NCI-H1417 treated with DMSO at 0.1 percent for 48 hours (cell line): ENCODE measurements at places on chromosomes 2 and 18.

GRCh38 chr2:225317186-225317585 is 82.3 kb upstream of the NYAP2 start:
- no peak for DNase-seq

DNA sequence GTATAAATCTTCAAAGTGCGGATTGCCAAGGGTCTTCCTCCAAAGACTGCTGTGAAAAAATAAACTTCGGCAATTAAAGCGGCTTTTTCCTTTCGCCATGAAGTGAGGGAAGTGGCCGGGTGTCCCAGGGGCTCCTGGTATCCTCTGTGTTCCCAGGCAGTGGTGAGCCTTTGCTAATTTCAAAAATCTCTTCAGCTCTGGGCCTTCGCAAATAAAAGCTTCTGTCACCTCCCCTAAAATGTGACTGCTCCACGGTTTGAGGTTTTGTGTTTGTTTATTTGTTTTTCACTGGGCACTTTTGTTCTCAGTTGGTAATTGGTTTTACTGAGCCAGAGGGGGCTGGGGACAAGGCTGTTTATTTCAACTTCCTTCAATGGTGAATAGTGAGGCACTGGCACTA is 270.1 kb upstream of the POU3F3 start:
- DNase-seq, result no peak

- no peak for DNase-seq
These were observed 50.5 kb upstream of the DLX2 start for GRCh38 chr2:172153156-172153555.

DNA sequence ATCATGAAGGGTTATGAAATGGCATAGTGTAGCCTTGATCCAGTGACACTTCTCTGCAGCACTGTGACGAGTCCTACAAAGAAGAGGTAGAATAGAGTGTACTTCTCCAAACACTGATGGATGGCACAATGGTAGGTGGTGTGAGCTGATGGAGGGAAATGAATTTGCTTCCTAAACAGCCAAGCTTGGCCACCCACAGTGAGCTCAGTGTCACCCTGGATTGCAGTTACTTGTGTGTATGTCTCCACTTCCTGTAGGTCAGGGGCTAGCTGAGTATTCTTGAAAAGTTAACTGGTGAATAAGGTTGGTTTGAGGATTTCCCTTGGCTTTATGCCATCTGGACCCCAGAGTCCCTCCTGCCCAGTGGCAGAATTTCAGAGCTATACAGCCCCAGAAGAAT is 75.9 kb downstream of the VSNL1 start:
- DNase-seq, result no peak

DNA sequence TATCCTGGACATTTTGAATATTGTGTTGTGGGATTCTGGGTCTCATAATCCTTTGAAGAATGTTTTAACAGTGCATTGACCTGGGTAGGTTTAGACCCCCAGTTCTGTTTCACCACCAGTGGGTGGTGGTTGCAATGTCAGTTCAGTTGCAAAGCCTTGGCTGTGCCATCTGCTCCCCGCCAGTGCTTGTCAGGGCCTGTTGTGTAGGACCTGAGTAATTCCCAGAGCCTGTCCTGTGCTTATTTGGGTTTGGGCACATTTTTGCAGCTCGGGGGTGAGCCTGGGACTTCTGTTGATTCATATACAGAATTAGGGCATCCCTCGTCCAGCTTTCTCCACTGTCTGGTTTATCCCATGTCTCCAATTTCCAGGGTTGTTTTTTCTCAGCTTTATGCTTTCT is 24.8 kb downstream of the ATP9B start:
- no peak for DNase-seq

DNA sequence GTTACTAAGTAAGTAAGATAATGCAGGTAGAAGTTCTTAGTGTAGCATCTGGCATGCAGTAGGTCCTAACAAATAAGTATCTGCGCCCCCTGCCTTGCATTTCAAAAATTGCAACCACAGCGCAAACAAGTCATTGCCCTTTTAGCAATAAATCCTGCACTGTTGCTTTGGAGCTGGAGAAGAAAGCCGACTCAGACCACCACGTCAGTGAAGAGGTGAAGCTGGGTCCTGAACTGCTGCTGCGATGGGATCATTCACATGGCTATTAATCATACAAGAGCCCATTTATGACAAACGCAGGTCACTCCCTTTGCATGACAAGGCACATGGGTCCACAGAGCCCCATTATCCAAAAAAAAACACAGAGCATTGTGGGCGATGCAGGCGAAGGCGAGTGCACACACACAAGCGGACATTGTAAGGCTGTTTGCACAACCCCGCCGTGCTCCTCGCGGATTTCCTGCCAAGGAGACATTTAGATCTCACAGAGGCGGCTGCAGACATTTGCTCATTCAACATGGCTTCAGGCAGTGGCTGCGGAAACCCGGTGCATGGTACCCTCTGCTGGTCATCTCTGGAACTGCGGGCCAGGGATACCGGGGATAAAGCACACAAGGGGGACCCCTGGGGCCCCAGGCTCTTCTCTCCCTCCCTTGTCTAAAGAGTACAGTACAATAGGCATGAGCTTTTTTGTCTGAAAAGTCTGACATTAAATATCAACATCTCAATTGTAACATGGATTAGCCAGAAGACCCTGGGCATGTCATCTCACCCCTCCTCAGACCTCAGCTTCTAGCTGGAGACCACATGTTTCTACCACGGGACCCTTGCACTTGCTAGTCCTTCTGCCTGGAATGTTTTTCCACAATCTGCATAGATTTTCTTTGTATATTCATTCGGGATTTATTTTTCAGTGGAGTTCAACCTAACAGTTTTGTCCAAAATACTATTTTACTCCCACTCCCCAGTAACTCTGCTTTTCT is 56.7 kb downstream of the CYRIA start:
- DNase-seq, result peak; percentile 3

DNA sequence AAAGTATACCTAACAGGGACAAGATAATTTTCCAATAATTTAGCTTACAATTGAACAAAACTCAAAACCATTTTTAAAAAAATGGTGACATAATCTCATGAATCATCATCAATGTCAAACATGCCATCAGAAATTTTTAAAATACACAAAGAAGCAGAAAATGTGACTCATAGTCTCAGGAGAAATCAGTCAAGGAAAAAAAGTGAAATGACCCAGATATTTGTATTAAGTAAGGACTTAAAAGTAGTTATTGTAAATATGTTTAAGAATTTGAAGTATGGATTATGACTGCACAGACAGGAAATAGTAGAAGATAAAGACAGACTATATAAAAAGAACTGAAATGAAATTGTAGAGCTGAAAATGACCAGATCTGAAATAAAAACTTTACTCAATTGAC is 473.9 kb upstream of the SYT4 start:
- DNase-seq, result no peak

DNA sequence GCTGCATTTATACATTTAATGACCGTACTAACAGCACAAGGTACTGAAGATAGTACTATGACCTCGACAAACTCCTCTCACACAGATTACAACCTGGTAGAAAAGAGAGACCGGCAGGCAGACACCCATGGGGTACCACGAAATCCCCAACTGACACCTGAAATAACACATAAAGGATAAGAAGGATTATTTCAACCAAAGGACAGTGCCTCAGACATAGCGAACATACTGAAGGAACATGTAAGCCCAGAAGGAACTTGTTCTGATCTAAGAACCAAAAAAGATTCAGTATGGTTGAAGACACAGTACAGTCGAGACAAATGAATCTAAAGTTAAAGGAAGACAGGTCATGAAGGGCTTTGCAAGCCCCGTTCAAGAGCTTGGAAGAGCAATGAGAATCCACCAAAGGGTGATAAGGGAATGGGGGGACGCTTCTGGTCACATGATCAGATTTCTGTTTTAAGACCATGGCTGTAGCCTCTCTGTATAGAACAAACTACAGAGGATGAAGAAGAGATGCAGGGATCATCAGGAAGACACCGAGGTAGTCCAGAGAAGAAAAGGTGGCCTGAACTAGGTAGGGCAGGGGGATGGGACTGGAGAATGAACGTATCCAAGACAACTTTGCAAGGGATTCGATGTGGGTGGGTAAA is 902 bp downstream of the MCFD2 start:
- no peak for DNase-seq

DNA sequence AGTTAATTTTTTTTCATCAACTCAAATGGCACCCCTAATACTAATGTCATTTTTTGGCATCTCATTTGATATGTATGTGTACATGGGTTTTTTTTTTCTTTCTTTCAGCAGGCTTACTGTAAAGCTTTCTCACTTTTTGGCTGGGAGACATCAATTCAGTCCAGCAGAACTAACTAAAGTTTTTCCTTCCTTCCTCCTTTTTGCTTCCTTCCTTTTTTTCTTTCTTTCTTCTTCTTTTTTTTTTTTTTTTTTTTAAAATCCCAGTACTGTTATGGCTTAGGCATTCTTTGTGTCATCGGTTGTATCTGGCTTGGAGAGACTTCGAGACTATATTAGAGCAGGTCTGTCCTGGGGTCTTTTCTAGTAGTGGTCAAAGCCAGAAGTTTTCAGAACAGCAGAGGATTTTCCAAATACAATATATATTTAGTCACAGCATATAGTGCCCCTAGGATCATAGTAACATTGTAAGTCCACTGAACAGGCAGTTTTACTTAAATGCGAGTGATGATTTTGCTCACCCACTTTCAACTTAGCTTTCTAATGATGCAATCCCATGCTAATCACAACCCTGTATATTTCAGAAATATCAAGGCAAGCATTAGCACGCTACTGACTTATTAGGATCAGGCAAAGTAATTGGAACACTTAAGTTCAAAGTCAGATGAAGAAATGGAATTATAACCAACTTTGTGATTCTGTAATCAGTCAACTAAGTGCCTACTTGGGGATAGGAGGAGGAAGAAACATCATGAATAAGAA is 4.0 kb downstream of the KLHL29 start:
- DNase-seq, result no peak

- DNase-seq, result no peak
These were observed 147.0 kb downstream of the ANTXR1 start for GRCh38 chr2:69159986-69160385.

DNA sequence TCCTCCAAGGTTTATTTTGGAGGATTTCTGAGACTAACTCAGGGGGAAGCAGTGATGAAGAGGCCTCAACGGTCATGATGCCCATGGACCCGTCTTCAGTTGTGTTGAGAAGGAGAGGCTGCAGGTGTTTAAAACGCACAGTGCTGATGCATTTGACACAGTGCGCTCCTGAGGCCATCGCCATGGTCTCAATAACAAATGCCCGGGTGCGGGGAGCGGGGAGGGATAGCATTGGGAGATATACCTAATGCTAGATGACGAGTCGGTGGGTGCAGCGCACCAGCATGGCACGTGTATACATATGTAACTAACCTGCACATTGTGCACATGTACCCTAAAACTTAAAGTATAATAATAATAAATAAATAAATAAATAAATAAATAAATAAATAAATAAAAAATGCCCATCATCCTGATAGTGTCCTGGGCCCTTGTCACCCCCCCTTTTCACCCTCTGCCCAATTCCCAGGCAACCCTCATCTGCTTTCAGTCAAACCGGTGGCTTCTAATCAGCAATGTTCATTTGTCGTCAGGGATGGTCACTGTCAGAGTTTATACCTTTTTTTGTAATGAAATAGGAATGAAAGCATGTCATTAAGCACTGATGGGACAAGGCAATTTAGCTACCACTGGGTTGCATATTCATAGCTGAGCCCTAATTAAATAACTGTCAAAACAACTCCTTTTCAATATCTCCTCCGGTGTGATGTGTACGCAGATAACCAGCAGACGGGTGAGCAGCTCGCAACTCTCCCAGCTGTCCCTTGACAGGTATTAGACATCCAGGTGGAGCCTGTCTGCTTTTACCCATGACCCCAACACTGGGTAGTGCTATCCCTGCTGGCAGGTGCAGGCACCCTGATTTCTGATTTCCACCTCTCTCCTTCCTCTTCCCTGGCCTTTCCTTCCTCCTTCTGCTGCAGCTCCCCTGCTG is 95.9 kb downstream of the KCNF1 start:
- DNase-seq, result no peak

DNA sequence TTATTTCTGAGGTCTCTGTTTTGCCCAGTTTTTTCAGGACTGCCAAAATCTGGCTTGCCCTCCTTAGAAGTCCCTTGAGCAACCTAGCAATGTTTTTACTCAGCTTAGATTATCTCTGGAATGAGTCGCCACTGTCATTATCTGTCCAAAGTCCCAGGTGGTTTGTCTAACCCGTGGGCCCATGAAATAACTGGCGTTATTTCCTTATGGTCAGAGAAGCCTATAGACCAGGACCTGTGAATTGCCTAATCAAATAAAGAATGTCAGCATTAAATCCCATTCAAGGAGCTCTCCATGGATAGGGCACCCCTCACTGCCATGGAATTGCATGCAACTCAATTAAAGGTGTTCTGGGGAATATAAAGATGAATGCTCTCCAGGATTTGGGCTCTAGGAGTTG is 373.9 kb downstream of the SETBP1 start:
- DNase-seq, result no peak

GRCh38 chr2:226137201-226137811 is 662.3 kb downstream of the IRS1 start:
- no peak for DNase-seq
